Epithelial cell of proximal tubule (primary cell): ENCODE measurements at places on chromosomes 12 and 14. TPM values are rescaled to one million over a fixed set of nuclear protein-coding genes. Genes with fewer than 3 reads are reported as not detected.

THAP2 gene
- 1.4 and 3.9 TPM in 2 replicates for total RNA-seq

PLEKHD1 gene
- total RNA-seq = under 0.01 and 0.07 TPM in 2 replicates

DUSP16 gene
- total RNA-seq = 14.8 and 19.3 TPM in 2 replicates

NR1H4 gene
- not detected in 2 replicates for total RNA-seq

RPGRIP1 gene
- 0.07 TPM in 1 of 2 replicates, not detected in the other for total RNA-seq

PMCH gene
- total RNA-seq = not detected in 2 replicates

ERP27 gene
- total RNA-seq = 0.58 and 1.4 TPM in 2 replicates

DAAM1 gene
- 13.2 and 17.5 TPM in 2 replicates for total RNA-seq

DNA sequence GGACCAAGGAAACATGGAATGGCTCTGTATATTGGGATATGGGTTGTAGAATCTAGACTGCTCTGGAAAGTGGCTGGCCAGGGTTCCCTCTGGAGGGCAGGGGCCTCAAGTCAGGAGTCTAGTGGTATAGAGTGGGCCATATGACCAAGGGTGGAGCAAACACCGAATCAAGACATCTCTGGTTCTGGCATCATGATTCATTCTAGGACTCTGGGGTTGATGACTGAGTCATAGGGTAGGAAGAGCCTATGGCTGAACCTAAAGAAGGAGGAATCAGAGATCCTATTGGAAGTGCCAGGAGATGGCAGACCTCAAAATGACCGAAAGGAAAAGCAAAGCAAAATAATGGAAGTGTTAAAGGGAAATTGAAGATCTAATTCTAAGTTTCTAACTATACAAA, 356.4 kb upstream of the PRICKLE1 start:
- DNase-seq = no peak

- DNase-seq = no peak
These were observed 1.1 kb upstream of the BMP4 start for GRCh38 chr14:53957739-53958138.

DNA sequence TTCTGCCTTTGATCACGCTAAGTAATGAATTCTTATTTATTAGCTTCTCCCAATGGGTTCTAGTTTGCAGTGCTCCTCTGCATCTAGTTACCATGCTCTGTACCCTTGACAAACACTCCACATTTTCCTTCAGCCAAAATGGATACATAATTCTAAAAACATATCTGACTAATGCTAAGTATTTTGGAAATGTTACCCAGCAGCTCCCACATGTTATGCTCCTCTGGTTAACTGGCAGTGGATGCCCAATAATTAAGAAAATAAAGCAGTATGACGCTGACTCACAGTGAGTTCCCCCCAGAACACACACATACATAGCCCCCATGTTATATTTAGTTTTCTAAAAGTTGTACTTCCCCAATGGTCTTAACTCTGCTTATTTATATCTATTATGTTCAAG, 74.6 kb downstream of the STXBP6 start:
- no peak for DNase-seq

DNA sequence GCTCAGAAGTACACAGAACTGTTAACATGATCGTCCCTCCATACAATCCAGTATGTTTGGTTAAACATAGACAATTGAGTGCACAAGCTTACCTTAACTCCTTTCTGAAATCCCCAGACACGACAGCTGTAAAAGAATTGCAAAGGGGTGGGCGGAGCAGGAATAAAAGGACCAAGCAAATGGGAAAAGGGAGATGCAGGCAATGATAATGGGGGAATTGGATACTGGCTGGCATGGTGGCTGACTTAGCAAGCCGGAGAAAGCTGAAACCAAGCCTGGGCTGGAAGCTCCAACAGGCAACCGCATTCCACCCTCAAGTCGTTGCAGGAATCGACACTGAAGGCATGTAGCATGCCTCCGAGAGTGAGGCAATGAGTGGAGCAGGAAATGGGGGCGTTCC, 96.8 kb upstream of the TMEM132C start:
- DNase-seq = no peak

DNA sequence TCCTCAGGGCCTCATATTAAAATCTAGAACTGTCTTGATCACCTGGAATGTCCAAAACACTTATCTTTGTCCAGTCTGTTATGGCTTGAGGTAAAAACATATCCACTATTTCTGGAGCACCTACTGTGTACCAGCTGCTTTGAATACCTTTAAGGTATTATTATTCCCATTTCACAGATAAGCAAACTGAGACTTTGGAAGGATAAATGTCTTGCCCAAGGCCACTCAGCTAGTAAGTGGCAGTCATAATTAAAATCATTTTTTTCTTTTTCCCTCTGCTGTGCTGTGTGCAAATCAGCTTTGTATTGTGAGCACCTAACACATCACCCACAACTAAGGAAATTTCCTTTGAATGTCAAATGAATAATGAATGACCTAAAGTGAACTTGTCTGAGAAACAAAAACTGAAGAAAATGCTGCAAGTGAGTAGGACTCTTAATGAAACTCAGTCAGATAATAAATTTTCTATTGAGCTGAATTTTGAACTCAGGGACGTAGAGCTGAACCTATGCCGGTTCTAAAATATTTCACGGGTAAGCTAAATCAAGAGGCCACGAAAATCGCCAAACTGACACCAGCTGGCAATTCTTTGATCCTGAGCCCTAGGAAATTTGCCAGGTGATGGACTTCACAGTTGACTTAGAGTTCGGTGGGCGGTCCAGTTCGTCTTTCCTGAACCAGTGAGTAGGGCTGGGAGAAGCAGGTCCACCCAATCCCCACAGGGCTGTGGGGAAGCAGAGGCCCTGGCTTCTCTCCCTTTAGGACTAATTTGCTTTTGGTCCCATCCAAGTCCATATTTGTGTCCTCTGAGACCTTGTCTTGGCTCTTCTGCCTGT, 159.7 kb upstream of the PWP1 start:
- DNase-seq = no peak

DNA sequence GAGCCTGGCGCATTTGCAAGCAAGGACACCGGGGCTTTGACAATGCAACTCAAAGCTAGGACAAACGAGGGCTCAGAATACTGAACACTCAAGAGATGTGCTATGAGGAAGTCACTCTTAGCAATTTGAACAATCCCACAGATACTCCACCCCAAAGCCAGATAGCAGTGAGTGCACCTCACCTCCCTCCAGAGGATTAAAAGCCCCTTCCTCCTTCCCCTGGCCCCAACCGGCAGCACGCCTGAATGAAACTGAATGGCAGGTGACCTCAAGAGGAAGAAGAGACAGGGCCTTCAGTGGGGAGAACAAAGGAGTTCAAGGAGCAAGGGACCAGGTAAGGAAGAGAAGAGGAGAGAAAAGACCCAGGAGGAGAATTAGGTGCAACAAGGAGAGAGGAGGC, 1.9 kb upstream of the KRT78 start:
- no peak for DNase-seq

DNA sequence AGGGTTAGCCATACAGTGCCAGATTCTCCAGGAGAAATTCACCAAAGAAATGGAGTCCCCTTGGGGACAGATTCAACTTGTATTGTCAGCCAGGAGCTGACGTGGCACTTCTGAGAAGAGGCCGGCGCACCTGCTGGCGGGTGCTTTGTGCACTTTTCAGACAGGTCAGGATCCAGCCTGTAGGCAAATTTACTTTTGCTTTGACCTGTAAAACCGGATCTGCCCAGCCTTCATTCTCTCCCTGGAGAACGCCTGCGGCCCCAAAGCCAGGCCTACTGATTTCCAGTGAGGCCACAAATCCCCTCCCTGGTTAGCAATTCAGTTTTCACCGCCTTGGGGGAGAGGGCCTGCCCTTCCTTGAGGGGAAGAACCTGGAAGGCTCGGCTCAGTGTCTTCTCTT, 17.4 kb downstream of the P2RX4 start:
- DNase-seq = no peak

DNA sequence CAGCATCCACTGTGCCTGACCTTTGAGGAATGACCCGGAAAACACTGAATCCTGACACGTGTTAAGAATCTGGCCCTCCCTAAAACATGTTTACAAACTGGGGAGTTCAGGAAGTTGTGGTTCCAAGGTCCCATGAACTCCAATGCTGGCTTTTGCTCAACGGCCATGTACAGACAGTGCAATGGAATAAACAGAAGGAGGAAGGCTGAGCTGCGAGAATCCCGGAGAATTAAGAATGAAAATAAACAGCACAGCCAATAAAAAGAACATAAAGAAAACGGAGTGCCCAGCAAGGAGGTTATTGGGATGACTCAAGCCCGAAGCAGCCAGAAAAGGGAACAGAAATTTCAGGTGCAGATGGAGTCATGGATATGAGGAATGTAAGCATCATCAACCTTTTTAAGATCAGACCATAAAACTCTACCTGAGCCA, 32.3 kb downstream of the BCL11B start:
- DNase-seq = no peak

GRCh38 chr14:19851365-19851764, 23.6 kb upstream of the OR4K2 start:
- DNase-seq = no peak

DNA sequence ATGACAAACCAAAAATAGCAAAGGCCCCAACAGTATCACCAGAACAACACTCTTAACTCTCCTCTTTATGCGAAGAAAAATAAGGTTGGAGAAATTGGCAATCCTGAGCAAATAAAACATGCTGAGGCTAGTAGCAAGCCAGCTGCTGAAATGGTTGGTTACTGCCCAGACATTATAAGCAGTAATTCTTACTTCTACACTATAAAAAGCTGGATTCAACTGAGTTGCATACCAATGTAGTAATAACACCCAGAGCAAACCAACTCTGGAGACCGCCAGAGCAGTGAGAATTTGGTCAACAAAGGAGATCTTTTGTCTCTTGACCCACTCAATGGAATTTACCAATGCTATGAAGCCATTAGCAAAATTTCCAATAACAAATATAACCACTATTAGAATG, 628 bp downstream of the TAS2R30 start:
- no peak for DNase-seq

DNA sequence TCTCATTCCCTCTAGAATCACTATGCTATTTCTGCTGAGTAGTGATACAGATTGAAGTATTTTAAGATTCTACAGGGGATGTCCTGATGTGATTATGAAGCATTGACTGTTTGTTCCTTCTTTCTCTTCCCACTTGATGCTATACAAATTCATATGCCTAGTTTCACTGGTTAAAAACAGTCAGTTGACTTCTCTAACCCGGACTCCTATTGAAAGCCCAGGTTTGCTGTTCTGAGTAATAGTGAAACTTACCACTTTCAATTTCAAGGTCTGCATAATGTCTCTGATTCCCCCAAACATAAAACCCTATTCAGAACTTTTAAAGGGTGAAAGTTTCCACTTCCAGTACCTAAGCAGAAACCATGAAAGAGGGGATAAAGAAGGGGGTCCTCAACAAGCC, 117.7 kb upstream of the RPL10L start:
- no peak for DNase-seq

- DNase-seq = no peak
These were observed 26.6 kb downstream of the DDX51 start for GRCh38 chr12:132117558-132117875.

DNA sequence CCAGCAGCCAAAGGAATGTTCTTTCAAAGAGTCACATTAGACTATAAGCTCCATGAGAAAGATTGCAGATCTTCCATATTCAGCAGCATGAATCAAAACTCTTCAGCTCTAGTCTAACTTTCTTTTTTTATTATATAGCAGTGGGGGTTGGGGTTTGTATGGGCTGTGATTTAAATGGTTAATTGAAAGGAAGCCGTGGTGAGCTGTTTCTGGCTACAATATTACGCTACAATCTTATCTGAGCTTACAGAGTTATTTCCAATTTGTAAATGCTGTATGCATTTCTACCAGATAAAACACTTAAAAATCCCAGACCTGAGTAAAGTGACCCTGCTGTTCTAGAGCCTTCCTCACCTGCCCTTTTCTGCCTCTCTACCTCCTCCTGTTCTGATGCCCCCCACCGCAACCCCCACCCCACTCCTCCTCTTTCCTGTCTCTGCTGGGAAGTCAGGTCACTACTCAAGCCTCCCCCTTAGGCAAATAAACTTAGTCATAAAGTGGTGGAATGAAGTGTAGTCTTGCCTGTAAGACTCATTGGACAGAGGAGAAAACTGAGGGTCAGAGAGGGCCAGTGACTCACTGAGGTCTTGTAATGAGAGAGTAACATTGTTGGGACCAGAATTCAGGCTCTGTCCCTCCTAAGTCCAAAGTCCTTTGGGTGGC, 1089.5 kb downstream of the BCL11B start:
- DNase-seq = peak; percentile 59

DNA sequence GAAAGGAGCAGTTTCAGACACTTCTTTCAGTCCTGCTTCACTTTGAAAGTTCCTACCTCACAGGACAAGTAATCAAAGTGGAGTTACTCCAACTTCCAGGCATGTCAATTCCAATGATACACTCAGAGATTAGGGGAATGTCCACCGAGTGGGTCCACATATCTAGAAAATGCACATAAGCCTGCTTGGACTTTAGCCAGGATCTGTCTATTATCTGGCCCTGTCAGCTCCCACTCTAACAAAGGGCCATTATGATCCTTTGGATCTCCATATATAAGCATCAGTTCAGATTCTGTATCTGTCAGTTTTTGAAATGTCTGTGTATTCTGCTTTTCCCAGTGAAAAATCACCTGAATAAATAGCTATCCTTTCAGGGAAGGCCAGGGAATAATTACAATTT, 112.9 kb upstream of the ATXN7L3B start:
- DNase-seq = no peak

GRCh38 chr12:71787580-71787979, 32.9 kb downstream of the RAB21 start:
- no peak for DNase-seq

- DNase-seq = no peak
These were observed 6.2 kb downstream of the INF2 start for GRCh38 chr14:104695660-104696000.

GRCh38 chr14:67539116-67539515, 6.0 kb downstream of the PLEKHH1 start:
- no peak for DNase-seq

DNA sequence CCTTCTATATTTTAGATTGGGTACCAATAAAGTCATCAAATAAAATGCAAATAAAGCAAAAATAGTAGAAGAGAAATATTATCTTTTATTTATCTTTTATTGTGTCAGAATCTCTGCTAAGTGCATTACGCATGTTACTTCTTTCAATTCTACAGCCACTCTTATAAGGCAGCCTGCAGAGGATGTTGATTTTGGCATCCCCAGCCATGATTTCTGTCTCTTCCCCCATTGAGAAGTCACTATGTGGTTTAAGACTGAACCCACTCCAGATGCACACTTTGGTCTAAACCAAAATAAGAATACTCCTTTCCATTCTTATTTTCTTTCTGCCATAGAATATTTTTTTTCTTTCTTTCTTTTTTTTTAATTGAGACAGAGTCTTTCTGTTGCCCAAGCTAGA, 56.0 kb upstream of the ACSS3 start:
- no peak for DNase-seq

GRCh38 chr12:42706321-42706720, 116.8 kb upstream of the PRICKLE1 start:
- no peak for DNase-seq

DNA sequence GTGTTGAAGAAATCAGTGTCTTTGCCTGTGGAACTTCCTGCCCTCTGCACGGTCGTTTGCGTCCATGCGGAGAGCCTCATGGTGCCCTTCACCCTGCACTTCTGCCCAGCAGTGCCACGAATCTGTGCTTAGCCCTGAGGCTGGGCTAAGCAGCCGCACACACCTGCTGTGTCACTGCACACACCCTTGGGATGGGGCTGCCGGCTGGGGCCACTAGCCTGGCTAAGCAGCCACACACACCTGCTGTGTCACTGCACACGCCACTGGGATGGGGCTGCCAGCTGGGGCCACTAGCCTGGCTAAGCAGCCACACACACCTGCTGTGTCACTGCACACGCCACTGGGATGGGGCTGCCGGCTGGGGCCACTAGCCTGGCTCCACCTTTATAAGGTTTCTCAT, 188.5 kb downstream of the KIF26A start:
- no peak for DNase-seq

GRCh38 chr14:100621806-100622205, 34.6 kb upstream of the BEGAIN start:
- no peak for DNase-seq

- DNase-seq = no peak
These were observed 446 bp downstream of the PPP1R12A start for GRCh38 chr12:79934281-79935020.
